Cardiac muscle cell (in vitro differentiated cells and primary cell): ENCODE measurements at places on chromosomes 16 and 17.
A peak's percentile ranks its signal among the peaks of the same experiment; 100 is the strongest.

- DNase-seq: no peak
Observed at GRCh38 chr16:69348222-69348621, 3.4 kb downstream of the TMED6 start.

- DNase-seq: no peak
Observed at GRCh38 chr17:2695961-2696760, 15.4 kb downstream of the CLUH start.

- peak; percentile 10 for DNase-seq
Observed at GRCh38 chr17:15281909-15282308, 16.8 kb upstream of the PMP22 start.

DNA sequence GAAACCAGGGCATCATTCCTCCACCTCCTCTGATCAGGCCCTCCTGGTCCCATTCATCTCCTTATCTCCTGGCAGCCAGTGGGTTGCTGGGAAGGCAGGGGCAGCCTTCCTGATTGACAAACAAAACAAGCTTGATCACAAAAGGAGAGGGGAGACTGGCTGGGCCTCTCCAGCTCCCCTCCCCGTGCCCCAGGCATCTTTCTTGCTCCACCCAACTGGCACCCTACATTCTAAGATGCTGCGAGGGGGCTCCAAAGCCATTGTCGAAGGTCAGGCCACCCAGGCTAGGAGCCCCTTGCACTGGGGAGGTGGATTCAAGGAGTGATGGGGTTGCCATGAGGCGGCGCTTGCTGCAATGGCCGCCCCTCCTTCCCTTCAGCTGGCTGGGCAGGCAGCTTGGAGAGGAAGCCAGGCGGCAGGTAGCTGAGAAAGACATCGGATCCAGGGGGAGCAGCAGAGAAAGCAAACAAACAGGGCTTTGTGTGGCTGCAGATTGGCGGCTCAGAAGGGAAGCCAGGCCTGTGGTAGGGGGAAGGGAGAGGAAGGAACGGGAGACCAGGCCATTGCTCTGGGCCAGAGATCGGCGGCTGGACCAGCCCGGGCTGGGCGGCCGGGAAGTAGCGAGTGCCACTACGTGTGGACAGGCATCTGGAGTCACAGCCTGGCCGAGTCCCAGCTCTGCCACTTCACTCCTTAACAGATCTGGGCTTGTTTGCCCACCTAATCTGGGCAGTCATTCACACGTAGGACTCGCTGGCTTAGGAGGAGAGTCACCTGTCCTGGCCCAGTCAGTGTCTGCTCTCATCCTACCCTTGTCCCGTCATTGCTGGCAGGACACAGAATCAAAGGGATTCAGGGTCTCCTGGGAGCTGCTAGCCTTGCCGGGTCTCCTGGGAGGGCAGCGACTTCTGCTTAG, 12.3 kb downstream of the RAI1 start:
- peak; percentile 54 for DNase-seq

GRCh38 chr16:14310519-14310991, 239.4 kb downstream of the MRTFB start:
- peak; percentile 55 for DNase-seq
